Fibroblast of gingiva (primary cell): ENCODE measurements at places on chromosomes 2 and 18.

GRCh38 chr2:216170076-216170763 is 61.1 kb downstream of the XRCC5 start:
- DNase-seq = no peak

DNA sequence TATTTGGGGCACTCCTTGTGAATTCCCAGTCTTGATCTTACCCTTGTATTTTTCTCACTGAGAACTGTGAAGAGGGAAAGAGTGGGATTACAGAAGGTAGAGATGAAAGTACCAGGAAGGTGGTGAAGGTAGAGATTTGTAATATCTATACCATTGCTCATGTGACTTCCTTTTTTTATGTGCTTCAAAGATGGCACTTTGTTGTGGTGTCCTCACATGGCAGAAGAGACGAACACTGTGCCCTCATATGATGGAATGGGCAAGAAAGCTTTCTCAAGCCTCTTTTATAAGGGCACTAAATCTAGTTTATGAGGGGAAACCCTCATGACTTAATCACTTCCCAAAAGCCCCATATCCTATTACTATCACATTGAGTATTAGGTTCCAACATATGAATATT is 28.9 kb upstream of the PPM1B start:
- DNase-seq = no peak

DNA sequence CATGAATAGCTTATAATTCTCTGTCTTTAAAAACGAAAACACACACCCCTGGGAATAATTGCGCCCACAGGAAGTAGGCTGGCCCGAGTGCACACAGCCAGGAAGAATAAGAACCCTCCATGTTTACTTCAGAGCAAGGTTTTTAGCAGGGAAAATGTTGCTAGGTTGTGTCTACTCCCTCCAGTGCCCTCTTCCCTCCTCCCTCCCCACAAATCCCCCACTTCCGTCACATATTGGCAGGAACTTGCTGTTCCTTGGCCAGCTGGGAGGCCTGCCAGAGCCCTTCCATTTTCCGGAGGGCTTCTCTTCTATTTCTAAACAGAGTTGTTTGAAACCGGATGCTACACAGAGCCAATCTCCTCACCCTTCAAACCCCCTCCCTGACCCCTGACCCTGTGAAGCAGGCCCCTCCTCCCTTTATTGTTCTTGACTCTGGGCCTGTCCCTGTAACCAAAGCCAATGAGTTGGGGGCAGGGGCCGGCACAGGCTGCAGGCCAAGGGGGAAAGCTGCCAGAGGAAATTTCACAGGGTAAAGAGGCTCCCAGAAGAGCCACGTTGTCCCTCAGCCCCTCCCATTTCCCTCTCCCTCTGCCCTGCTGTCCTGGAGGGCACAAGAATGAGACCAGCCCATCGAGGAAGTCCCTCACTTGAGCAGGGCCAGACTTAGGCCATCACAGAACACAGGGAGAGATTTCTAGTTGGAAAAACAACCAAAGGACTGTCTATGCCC is 49.8 kb upstream of the LGALSL start:
- peak; percentile 80 for DNase-seq

DNA sequence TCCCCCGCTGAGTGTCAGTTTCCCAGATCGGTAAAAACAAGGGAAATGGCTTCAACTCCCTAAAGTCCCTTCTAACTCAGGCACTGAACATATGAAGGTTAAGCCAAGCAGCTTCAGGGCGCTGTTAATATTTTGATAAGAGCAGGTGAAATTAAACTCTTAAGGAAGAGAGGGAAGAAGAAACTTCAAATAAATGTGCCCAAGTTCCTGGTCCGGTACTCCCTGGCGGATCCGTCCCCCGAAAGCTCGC is 564 bp downstream of the TRABD2A start:
- no peak for DNase-seq

DNA sequence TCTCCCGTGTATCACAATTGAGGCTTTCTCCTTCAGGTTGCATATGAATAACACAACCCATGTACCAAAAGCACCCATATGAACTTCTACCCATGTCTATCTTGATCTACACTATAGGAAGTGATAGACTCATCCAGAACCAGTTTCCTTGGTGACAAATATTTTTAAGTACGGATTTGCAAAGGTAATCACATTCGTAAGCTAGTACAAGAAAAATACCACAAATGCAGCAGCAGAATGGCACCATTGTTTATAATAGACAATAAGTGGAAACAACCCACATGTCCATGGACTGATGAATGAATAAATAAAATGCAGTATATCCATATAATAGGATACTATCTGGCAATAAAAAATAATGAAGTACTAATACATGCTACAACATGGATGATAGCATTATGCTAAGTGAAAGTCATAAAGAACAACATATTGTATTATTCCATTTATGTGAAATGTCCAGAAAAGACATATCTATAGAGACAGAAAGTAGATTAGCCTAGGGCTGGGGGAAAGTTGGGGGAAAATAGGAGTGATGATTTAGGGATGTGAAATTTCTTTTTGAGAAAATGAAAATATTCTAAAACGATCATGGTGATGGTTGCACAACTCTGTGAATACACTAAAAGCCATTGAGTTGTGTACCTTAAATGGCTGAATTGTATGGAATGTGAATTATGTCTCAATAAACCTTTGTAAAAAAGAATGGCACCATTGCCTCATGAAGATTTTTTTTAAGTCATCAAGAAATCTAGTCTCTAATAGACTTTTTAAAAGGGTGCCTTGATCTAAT is 3.4 kb upstream of the CCDC88A start:
- DNase-seq = no peak
